ENCODE measurements at places on chromosomes 1 and 21.

GRCh38 chr1:112727716-112728115 lies 12.6 kb upstream of the PPM1J start:
- DNase-seq: no peak

GRCh38 chr1:53547231-53547790 lies 88.1 kb downstream of the DMRTB1 start:
- DNase-seq: no peak

GRCh38 chr21:39046236-39046916 lies 136.9 kb downstream of the PSMG1 start:
- DNase-seq: no peak

- no peak for DNase-seq
Measured at GRCh38 chr1:94974824-94975223, 47.9 kb upstream of the CNN3 start.

- DNase-seq: no peak
Measured at GRCh38 chr1:221543529-221544120, 198.3 kb downstream of the DUSP10 start.

- DNase-seq: no peak
Measured at GRCh38 chr1:1521331-1521730, 9.4 kb downstream of the ATAD3A start.

DNA sequence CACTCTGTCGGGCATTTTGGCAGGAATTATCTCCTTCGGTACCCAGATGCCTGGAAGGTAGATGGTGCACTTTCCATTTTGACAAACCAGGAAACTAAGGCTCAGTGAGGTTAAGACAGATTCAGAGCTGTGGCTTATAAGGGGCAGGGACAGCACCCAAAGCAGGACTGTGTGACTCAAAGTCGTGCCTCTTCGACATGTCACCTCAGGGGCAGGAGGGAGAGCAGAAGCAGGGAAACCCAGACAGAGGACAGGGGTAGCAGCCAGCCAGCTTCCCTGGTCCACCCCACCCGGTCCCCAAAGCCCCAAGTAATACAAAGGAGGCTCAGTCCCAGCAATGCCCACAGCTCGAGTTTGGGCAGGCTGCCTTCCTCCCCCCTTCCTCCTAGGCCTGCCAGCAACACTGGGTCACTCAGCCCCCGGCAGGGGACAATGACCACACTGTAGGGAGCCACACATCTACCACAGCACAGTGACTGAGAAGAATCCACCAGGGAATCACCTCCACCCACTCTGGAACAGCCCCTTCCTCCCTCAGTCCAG lies 2.5 kb downstream of the RHOC start:
- no peak for DNase-seq

DNA sequence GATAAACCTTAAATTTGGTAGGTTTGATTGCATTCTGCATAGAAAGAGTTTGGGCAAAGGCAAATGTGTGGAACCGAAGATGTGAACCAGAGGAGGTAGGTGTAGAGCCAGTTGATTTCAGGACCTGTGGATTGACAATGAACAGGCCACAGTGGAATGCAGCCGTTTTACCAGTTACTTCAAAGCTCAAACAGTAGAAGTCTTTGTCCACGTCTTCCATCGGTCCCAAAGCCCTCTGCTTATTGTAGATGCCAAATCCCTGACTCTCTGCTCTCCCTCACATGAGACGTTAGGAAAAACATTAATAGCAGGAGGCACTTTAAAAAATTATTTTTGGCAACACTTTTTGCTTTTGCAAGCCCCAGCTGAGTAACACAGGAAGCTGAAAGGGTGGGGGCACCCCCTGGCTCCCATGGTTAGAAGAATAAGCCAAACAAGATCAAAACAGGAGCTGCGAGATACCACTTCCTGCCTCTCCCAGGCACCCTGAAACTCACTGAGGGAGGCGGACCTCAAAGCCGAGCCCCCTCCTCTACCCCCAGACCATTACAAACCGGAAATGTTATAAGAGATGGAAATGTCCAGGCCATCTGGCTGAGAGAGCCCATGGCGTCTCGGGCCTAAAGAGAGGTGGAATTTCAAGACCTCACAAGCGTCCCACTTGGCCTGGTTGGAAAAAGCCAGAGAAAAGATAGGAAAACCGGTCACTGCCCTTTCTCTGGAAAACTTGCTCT lies 13.5 kb downstream of the TRAF3IP3 start:
- DNase-seq: peak; percentile 65

- no peak for DNase-seq
Measured at GRCh38 chr1:98294127-98294526, 367.4 kb upstream of the SNX7 start.

- DNase-seq: no peak
Measured at GRCh38 chr1:208110296-208110695, 133.9 kb downstream of the PLXNA2 start.

DNA sequence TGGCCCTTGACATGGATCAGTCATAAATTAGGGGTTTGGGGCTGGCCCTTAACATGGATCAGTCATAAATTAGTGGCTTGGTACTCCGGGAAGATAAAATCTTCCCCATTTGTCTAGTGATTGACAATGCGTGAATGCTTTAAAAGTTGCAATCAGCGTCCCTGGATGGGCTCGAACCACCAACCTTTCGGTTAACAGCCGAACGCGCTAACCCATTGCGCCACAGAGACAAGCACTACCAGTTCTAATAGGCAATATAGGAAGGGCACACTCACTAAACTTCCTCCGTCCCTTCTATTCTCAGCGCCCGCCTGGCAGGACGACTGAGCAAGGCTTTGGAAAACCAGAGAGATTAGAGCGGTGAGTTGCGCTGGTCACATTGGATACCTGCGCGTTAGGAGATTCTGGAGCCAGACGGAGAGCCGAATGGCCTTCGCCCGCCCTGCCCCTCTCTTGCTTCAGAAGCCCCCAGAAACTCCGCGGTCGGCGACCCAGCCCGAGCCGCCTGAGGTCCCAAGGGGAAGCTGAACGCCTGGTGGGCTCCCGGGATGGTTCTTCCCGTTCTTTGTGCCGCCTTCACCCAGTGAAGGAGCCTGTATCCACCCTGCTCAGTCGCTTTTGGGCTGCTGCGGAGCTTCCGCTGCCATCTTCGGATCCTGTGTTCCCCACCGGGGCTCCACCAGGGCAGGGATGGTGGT lies 235.9 kb downstream of the FAM72C start:
- DNase-seq: no peak

- DNase-seq: no peak
Measured at GRCh38 chr1:243315455-243315854, 59.6 kb downstream of the SDCCAG8 start.

DNA sequence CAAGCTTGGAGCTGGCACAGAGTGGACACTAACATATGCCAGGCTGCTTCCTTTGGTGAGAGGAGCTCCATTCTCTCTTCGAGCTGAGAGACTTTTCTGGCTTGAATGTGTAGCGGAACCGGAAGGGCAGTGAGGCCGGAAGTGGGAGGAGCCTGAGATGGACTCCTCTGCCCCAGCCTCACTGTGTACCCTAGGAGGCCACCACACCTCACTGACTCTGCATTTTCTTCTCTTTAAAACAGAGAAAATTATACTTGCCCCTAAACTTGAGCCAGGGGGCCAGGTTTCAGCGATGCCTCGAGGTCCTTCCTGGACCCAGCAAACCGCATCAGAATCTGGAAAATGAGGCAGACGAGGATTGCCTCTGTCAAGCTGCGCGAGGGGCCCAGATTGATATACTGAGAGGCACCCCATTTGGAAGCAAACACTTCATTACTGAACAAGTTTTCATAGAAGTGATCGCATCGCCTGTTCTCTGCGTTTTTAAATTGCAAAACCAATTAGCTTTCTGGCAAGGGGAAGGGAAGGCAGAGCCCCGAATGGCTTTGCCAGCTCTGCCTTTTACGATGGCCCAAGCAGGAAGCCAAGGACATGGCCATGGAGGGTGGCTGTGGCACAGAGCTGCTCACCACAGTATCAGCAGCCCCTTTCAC lies 708.1 kb downstream of the PTPRU start:
- no peak for DNase-seq

- DNase-seq: peak; percentile 25
Measured at GRCh38 chr1:35577071-35577998, 4.2 kb downstream of the TFAP2E start.

GRCh38 chr1:192448026-192448578 lies 127.5 kb upstream of the RGS1 start:
- no peak for DNase-seq

DNA sequence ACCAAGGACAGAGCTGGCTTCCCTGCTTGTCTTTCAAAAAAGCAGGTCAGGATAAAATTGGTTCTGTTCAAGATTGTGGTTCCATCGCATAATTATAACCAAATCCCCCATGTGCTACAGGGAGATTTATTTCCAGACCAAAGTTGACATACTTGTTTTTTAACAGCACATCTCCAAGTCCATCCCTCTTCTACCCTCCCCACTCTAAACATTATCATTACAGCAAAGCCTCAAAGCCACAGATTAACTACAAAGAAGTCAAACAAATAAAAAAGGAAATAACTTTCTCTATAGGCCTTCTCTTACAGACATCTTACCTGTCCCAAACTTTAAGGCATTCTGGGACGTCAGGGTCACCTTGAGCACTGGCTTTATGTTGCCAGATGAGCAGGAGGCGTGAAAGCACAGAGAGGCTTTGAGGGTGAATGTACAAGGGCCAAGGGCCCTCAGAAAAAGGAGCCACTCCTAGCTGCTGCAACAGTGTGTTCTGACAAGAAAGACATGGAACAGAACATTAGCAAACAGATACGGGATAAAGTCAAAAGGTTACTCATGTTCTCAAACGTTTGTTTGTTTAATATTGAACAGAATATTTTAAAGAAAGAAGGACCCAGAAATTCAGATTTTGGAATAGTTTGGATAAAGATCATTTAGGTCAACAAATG lies 31.2 kb downstream of the UBR4 start:
- DNase-seq: no peak

GRCh38 chr1:164704954-164705353 lies 146.0 kb downstream of the PBX1 start:
- DNase-seq: no peak

DNA sequence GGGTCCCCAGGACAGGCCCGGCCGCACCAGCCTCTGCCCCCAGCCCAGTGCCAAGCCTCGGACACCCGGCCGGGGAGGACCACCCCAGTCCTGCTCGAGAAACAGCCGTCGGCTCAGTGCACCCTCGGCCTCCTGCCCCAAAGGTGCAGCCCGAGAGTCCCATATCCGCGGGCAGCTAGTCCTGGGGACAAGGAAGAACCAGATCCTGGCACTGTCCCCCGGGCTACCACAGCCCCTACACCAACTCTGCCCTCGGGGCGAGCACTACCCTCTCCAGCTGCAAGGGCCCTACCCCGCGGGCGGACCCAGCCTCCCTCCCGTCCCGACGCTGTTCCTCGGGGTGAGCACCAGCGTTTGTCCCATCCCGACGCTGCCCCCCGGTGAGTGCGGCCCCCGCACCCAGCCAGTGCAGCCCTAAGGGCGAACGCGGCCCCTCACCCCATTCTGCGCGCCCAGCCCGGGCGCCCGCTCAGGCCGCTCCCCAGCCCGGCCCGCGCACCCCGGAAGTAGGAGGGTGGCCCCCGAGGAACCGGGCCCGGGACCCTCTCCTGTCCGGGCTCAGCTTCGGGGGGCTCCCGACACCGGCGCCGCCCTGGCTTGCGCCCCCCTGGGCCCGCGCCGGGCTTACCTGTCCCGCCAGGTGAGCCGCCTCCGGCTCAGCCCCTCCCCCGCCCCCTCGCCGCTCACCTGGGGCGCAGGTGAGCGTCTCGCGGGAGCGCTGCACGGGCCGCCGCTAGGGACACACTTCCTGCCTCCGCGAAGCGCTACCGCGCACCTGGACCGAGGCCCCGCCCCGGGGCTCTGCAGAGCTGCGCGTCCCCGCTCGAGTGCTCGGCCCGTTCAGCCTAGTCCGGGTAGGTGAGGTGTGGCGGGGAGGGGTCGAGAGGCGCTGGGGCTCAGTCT lies at the start of gene KDF1:
TSS of gene KDF1 (minus strand) at position 747 of the 903 bp plus-strand sequence. CDS start 8,088 bp downstream, outside the sequence.
- peak; percentile 35 for DNase-seq

GRCh38 chr1:205633421-205633976 lies 1.7 kb upstream of the ELK4 start:
- no peak for DNase-seq

DNA sequence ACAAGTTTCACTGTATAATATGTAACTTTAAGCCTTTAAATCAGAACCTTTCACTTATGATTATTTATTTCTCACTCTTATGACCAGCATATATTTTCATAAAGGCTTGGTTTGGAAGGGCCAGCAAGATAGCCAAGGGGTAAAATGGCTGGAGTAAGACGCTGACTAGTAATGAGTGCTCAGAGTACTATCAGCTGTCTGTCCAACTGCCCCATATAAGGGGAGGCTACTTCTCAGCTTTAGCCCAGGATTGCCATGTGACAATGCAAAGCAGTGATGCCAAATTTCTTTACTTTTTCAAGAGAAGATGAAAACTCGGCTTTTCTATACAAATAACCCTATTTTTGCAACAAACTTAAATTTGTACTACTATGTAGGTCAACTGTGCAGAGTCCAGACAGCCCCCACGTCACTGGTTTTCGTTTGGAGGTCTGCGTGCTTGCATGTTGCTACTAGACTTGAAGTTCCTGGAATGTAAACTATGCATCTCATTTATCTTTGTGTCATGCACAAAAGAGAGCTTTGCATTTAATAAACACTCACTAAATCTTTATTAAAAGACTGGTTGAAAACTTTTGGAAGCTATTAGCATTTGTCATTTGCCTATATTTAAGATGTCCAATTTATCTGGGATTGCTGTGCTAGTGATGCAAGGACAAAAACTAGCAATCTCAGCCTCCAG lies 110.4 kb downstream of the TNFSF18 start:
- no peak for DNase-seq

- no peak for DNase-seq
Measured at GRCh38 chr1:243394601-243395464, 139.0 kb downstream of the SDCCAG8 start.

DNA sequence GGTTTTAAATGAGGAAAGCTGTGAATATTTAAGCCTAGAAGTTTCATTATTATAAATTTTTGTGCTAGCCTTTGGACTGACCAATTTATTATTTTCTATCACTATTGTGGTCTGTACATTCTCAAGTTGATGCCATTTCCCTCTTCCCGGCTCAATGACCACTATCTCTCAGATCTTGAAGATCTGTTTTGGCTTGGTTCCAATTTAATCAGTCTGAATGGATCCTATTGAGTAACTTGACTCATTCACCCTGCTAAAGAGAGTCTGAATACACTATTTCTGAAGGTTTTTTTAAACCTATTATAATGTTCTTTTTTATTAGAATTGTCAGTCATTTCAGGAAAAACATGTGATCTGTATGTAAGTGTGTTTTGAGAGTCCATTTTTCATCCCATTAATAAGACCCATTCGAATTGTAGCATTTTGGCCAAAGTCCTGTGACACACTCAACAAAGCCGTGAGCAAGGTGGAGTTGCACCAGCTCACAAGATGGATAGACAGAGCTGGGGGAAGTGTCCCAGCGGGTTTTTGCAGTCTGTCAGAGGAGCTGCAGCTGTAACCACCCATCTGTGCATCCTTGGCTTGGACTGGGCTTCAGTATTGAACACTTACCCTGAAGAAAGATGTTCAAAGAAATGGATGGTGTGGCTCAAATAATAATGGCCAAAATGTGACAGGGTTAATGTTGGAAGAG lies 145.6 kb downstream of the NFIA start:
- DNase-seq: no peak

GRCh38 chr21:37790905-37791304 lies 125.4 kb downstream of the KCNJ6 start:
- no peak for DNase-seq

- no peak for DNase-seq
Measured at GRCh38 chr1:82836973-82837680, 1036.4 kb downstream of the ADGRL2 start.

Measured in stimulated activated CD4-positive, alpha-beta T cell treated with anti-CD3 and anti-CD28 coated beads, TNF-alpha, amount 100 ng/mL, for 4 hours (primary cell).